ENCODE measurements at places on chromosomes 16 and 17.

DNA sequence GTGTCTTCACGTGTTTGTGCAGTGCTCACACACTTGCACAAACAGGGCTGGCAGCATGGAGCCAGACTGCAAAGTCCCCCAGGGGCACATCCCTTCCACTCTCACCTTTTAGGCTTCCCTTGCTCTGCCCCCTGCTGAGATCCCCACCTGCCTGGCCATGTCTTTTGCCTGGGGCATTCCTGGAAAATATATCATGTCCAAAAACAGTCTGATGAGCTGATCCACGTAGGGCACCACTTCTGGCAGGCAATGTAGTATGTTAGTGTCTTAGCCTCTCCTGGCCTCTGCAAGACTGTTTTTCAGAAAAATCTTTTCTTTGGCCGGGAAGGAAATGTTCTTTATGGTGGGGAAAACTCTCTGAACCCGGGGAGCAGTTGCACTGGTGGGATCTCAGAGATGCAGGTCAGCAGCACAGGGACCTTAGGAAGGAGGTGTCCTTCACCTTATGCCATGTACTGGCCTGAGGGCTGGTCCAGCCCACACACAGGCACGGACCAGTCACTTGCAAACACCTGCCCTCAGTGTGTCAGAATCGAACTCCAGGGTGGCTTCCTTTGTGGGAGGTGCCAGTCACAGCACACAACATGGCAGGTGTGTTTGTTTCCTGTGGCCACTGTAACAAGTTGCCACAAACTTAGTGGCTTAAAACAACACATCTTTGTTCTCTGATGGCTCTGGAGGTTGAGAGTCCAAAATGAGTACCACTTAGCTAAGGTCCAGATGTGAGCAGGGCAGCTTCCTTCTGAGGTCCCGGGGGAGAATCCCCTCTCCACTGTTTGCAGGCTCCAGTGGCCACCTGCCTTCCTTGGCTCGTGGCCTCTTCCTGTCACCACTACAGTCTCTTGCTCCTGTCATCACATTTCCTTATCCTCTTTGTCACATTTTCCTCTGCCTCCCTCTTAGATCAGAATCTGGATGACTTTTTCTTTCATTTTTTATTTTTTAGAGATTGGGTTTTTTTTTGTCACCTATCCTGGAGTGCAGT is 46.6 kb downstream of the MPRIP start:
- no peak for DNase-seq

GRCh38 chr17:82497483-82498405 is 21.8 kb upstream of the FOXK2 start:
- peak; percentile 50 for DNase-seq

GRCh38 chr16:77789085-77790008 is 983 bp downstream of the VAT1L start:
- no peak for DNase-seq

GRCh38 chr17:66412857-66413558 is 110.6 kb downstream of the PRKCA start:
- DNase-seq, result no peak

GRCh38 chr17:55750750-55751657 is at the start of gene PCTP:
Gene PCTP, plus strand, starts transcription at chr17:55751051. Its CDS starts 53 bp downstream, at chr17:55751104.
- peak; percentile 54 for DNase-seq
